ENCODE measurements at places on chromosomes 3 and 15. TPM values are rescaled to one million over a fixed set of nuclear protein-coding genes. Genes with fewer than 3 reads are reported as not detected.
A peak's percentile ranks its signal among the peaks of the same experiment; 100 is the strongest.

- H3K4me3 ChIP-seq = no peak overlapping the region
- H3K36me3 ChIP-seq = no peaks in the 10 kb centered on the region
These were observed 62.8 kb downstream of the XXYLT1 start for GRCh38 chr3:195208183-195208582.

GRCh38 chr3:107710851-107711250 lies 188.1 kb downstream of the BBX start:
- DNase-seq = no peak
- no peaks in the 10 kb centered on the region for H3K4me1 ChIP-seq
- no peaks in the 10 kb centered on the region for H3K36me3 ChIP-seq
- no peaks in the 10 kb centered on the region for H3K27me3 ChIP-seq
- H3K27ac ChIP-seq = no peak overlapping the region
- no peak overlapping the region for H3K4me3 ChIP-seq

GRCh38 chr3:46878781-46879436 lies 1.4 kb downstream of the PTH1R start:
- peaks cover 11% of the 10 kb centered on the region for H3K27me3 ChIP-seq
- H3K4me1 ChIP-seq = peaks cover 10% of the 10 kb centered on the region
- no peak overlapping the region for H3K4me3 ChIP-seq

DNA sequence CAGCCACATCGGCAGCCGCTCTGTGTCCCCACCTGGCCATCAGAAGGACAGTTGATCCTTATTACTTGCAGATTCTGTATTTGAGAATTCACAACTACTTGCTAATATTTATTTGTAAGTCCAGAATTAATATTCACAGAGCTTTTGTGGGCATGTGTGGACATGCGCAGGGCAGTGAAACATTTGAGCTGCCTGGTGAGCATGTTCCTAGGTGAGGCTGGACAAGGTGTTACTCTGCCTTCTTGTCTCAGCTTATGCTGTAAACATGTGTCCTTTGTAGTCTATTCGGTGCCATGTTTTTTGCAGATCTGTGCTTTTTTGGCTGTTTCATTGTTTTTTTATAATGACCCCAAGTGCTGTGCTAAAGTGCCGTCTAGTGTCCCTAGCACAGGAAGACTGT lies 15.6 kb downstream of the FAH start:
- H3K4me3 ChIP-seq = no peak overlapping the region
- DNase-seq = no peak
- no peaks in the 10 kb centered on the region for H3K4me1 ChIP-seq
- no peaks in the 10 kb centered on the region for H3K27me3 ChIP-seq

Gene ZMYND10
- 1.1 TPM for total RNA-seq

DNA sequence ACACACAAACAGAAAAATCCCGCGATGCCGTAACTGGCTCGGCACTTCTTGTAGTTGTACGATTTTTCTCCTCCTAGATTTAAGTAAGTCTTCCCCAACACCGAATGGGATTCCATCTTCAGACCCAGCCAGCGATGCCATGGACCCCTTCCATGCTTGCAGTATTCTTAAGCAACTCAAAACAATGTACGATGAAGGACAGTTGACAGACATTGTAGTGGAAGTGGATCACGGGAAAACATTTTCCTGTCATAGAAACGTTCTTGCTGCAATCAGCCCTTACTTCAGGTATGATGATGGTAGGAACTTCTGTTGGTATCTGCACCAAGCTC lies 763 bp downstream of the KBTBD8 start:
- DNase-seq = no peak
- H3K27me3 ChIP-seq = no peaks in the 10 kb centered on the region
- H3K27ac ChIP-seq = peak overlapping the region; percentile 85

Gene LIPH
- 5.7 TPM for total RNA-seq

DNA sequence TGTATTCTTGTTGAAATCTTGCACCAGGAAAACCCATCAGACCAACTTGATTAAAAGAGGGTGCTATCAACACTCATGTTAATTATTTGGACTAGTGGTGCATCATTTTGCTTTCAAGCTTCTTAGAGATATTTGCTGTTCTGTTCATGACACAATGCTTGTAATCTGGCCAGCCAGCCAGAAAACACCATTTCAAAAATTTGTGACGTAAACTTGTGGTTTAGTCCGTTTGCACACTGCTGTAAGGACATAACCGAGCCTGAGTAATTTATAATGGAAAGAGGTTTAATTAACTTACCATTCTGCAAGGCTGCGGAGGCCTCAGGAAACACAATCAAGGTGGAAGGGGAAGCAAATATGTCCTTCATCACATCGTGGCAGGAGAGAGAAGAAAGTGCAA lies 374.3 kb upstream of the TGFBR2 start:
- H3K27me3 ChIP-seq = no peaks in the 10 kb centered on the region
- H3K4me3 ChIP-seq = no peak overlapping the region
- H3K4me1 ChIP-seq = no peaks in the 10 kb centered on the region
- peak overlapping the region; percentile 40 for H3K27ac ChIP-seq

Gene SCN11A
- total RNA-seq = under 0.01 TPM

DNA sequence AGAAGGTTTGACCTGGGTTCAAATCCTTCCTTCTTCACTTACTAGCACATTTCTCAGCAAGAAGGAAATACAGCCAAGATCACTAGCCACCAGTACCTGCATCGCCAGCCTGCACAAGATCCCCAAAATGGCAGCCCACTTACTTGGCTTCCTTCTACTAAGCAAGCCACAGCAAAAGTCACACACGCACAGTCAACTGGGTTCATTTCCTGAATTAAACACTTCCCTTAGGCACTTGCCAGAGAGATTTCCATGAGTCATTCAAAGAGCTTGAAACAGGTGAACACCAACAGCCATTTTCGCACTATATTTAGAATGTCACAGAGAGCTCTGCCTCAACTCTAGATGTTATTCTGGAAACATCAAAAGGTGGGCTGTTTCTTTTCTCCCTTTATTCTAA lies 42.6 kb downstream of the MGLL start:
- peaks cover 65% of the 10 kb centered on the region for H3K4me1 ChIP-seq
- H3K4me3 ChIP-seq = no peak overlapping the region
- no peaks in the 10 kb centered on the region for H3K27me3 ChIP-seq
- no peak overlapping the region for H3K27ac ChIP-seq
- no peak for DNase-seq

GRCh38 chr15:99155961-99156443 lies 51.1 kb downstream of the SYNM start:
- no peaks in the 10 kb centered on the region for H3K4me1 ChIP-seq
- DNase-seq = no peak
- no peak overlapping the region for H3K4me3 ChIP-seq
- peak overlapping the region; percentile 72 for H3K27ac ChIP-seq

- DNase-seq = no peak
- H3K4me3 ChIP-seq = no peak overlapping the region
- H3K27ac ChIP-seq = no peak overlapping the region
- no peaks in the 10 kb centered on the region for H3K27me3 ChIP-seq
- H3K4me1 ChIP-seq = no peaks in the 10 kb centered on the region
- no peaks in the 10 kb centered on the region for H3K36me3 ChIP-seq
These were observed 43.3 kb downstream of the GABRB3 start for GRCh38 chr15:26729581-26729980.

Gene LTK
- 0.38 TPM for total RNA-seq

All from esophagus squamous epithelium (tissue), 5 donors.